Endothelial cell of umbilical vein (primary cell): ENCODE measurements at places on chromosomes 12 and 14. TPM values are rescaled to one million over a fixed set of nuclear protein-coding genes. Genes with fewer than 3 reads are reported as not detected.

GRCh38 chr12:66668311-66668710, 10.6 kb downstream of the GRIP1 start:
- DNase-seq = peak; percentile 17

- DNase-seq = peak; percentile 67
Measured at GRCh38 chr14:25006961-25007795, 42.8 kb downstream of the STXBP6 start.

RD3L gene
- not detected in 2 replicates for polyA plus RNA-seq

AMHR2 gene
- not detected in 2 replicates for polyA plus RNA-seq

GPRC5D gene
- not detected in 2 replicates for polyA plus RNA-seq
